ENCODE measurements at places on chromosomes 5 and 9.

- no peak for DNase-seq
These were observed 145.7 kb upstream of the COL5A1 start for GRCh38 chr9:134495881-134496412.

DNA sequence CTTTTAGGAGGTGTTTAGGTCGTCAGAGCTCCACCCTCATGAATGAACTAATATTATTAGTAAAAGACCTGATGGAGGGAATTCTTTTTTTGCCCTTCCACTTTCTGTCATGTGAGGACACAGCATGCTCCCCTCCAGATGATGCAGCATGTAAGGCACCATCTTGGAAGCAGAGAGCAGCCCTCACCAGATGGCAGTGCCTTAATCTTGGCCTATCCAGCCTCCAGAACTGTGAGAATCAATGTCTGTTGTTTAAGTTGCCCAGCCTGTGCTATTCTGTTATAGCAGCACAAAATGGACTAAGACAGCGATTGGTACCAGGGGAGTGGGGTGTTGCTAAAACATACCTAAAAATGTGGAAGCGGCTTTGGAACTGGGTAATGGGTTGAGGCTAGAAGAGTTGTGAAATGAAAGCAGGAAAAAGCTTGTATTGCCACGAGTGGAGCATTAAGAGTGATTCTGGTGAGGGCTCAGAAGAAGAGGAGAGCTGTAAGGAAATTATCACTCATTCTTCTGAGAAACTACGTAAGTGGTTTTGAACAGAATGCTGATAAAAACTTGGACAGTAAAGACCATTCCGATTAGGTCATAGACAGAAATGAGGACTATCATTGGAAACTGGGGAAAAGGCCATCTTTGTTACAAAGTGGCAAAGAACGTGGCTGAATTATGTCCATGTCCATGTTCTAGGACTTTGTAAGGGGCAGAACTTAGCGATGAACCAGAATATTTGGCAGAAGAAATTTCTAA is 28.6 kb downstream of the PTPDC1 start:
- DNase-seq = no peak

DNA sequence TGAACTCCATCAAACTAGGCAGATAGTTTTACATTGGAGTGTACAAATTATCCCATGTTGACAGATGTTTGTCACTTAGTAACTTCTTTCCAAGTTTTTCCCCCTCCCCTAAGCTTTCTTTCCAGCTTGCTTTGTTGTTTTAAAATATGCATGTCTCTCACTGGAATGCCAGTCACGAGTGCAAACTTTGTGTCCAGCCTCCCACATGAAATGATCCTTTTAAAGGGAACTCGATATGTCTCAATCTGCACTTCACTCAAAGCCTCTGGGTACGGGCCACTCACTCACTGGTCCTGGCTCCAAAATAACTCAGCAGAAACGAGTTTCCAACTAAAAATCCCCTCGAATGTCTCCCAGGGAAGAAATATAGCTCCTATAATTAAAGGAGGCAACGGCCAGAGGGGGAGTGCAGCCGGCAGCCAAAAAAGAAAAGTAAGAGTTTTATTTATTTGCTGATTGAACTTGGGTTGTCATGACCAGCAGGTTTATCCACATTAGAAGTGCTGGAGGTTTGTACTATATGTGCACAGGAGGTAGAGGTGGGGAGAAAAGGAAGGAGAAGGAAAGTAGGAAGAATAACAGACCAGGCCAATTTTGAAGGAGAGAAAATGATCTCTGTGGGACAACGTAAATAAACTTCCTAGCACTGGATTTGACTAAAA is 17.5 kb downstream of the NR2F1 start:
- DNase-seq = no peak

GRCh38 chr5:39301406-39301805 is 62.9 kb downstream of the C9 start:
- no peak for DNase-seq

- DNase-seq = no peak
These were observed 107.5 kb downstream of the ATP10B start for GRCh38 chr5:160744268-160745101.

DNA sequence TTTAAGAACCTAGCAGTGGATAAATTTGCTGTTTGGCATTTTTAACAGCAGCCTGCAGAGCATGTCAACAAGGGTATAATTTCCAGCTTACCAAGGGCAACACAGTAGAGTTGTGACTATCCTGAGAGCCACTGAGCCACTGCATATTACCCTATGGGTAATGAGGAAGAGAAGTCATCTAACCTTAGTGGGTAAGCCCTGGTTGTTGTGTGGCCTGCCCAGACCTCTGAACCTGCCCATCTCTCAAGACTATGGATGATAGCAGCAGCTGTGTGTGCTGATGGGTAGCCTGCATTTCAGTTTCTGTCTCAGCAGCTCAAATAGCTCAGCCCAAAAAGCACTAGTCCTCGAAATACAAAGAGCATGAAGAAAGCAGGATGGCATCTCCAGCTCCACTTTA is 56.1 kb upstream of the PIP5K1B start:
- DNase-seq = no peak

- DNase-seq = no peak
These were observed 86.5 kb upstream of the NR5A1 start for GRCh38 chr9:124593651-124594058.

DNA sequence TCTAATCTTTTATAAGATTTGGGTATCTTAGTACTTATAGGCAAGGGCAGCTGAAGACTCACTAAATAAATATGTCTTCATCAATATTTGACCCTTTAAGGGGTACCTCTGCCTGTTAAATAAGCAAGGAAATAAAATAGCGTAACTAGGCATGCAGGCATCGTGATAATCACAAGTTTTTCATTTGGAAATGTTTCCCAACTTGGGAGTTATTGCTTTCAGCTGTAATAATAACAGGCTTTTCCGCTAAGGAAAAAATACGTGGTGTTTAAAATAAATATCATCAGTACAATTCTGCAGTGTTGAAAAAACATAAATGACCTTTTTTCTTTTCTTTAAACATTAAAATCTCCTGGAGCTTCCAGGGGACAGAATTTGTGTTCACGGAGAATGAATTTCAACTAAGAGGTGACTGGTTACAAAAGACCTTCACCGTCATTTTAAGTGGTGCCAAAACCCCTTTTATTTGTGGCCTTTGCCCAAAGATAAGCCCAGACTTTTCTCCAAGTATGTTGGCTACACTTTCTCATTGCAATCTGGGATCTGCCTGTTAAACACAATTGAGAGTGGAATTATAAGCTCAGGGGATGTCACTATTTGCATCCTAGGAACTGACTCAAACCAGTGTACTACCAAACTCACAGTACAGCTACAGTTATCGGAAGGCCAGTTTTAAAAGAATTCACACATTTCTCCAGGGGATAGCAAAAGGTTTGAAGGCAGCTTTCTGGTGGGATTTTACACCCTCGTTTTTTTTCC is 218.6 kb downstream of the FBXL7 start:
- no peak for DNase-seq

GRCh38 chr5:9340085-9340484 is 205.8 kb downstream of the SEMA5A start:
- no peak for DNase-seq

- no peak for DNase-seq
These were observed 93.3 kb upstream of the RAI14 start for GRCh38 chr5:34562791-34563190.

DNA sequence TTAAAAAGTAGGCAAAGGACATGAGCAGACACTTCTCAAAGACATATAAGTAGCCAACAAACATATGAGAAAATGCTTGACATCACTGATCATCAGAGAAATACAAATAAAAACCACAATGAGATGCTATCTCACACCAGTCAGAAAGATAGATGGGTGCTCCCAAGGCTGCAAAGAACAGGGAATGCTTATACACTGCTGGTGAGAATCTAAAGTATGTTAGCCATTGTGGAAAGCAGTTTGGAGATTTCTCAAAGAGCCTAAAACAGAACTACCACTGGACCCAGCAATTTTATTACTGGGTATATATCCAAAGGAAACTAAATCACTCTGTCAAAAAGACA is 154.2 kb downstream of the NDUFS4 start:
- no peak for DNase-seq

DNA sequence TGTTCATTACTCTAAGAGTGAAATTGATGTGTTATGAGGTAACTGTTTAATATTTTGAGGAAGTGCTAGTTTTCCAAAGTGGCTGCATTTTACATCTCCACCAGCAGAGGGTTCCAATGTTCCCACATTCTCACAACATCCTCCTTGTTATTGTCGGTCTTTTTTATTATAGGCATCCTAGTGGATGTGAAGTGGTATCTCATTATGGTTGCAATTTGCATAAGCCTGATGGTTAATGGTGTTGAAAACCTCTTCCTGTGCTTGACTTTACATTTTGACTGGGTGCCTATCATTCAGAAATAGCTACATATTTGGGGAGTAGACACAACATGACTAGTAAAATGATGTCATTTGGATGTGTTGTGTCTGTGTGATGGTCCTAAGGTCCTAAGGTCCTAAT is 143.6 kb downstream of the MRPS30 start:
- DNase-seq = peak; percentile 36

DNA sequence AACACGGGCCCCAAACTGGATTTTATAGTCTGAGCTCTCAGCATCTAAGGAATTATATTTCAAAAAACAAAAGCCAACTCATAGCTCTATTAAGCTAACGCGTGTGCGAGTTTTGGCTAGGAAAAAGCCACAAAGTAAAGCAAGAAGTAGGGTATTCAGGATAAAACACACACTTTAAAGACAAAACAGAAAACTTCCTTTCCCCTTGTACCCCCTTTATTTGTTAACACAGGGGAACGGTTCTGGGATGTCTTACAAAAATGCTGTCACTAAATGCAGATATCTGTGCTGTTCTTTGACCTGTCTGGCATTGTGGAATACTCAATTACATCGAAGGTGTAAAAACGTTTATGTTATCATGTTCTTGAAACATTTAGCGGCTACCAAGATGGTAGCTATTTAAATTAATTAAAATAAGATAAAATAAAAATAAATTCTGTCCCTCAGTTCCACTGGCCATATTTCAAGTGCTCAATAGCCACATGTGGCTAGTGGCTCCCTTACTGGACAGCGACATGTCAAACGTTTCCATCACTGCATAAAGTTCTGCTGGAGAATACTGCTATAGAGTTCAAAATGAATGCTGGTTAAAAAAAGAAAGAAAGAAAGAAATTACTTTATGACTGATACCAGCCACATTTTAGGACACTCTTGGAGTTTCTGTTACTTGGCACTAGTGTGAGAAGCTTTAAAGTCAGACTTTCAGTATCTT is 7.2 kb upstream of the MEF2C start:
- DNase-seq = no peak

GRCh38 chr9:123941524-123942070 is 11.7 kb upstream of the DENND1A start:
- no peak for DNase-seq

DNA sequence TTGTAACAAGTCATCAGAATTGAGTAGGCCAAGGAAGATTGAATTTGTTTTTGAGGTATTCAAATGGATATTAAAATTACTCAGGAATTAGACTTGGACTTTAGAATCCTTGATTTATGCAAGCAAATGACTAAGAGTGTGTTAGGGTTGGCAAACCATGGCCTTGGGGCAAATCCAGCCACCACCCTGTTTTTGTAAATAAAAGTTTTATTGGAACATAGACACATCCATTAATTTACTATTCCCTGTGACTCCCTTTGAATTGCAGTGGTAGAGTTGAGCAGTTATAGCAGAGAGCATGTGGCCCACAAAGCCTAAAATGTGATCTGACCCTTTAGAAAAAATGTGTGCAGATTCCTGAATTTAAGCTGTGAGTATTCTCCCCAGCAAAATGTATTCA is 115.6 kb downstream of the WDR70 start:
- DNase-seq = no peak

DNA sequence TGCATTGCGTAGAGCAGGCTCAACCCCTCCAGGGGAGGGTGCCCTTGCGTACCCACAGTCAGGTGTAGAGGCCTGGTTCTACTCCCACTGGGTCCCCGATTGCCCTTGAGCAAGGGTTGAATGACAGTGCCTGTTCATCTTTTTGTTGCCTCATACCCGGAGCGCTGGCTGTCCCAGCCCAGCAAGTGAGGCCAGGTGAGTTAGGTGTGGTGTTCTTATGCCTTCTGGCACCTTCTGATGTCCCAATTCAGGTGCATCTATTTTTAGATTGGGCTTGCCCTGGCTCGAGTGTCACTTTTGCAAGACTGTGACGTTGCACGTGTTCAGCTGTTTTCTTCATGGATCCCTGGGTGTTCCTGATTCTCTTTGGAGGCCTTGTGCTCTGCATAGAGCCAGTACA is 257.8 kb downstream of the GOLPH3 start:
- DNase-seq = no peak

- no peak for DNase-seq
These were observed 117.4 kb downstream of the WNK2 start for GRCh38 chr9:93301291-93301811.

DNA sequence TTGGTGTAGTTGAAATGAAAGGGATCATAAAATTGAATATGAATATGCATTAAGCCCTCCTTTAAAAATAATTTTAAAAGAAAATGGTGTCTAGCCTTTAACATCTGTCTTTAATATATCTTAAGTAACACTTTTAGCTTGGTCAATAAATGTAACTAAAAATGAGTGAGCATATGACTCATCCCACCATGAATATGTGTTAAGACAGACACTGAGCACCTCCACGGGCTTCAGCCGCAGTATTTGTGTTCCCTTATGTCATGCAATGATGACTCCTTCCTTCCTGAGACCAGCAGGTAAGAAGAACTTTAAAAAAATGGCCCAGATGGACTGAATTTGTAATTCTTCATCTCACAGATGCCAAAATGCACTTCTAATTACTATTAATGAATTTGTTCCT is 563.2 kb downstream of the NR2F1-AS1 start:
- DNase-seq = peak; percentile 38

- peak; percentile 38 for DNase-seq
These were observed 3.1 kb upstream of the VAV2 start for GRCh38 chr9:133995012-133995896.

GRCh38 chr5:121967187-121967586 is 5.4 kb downstream of the SRFBP1 start:
- DNase-seq = peak; percentile 22

DNA sequence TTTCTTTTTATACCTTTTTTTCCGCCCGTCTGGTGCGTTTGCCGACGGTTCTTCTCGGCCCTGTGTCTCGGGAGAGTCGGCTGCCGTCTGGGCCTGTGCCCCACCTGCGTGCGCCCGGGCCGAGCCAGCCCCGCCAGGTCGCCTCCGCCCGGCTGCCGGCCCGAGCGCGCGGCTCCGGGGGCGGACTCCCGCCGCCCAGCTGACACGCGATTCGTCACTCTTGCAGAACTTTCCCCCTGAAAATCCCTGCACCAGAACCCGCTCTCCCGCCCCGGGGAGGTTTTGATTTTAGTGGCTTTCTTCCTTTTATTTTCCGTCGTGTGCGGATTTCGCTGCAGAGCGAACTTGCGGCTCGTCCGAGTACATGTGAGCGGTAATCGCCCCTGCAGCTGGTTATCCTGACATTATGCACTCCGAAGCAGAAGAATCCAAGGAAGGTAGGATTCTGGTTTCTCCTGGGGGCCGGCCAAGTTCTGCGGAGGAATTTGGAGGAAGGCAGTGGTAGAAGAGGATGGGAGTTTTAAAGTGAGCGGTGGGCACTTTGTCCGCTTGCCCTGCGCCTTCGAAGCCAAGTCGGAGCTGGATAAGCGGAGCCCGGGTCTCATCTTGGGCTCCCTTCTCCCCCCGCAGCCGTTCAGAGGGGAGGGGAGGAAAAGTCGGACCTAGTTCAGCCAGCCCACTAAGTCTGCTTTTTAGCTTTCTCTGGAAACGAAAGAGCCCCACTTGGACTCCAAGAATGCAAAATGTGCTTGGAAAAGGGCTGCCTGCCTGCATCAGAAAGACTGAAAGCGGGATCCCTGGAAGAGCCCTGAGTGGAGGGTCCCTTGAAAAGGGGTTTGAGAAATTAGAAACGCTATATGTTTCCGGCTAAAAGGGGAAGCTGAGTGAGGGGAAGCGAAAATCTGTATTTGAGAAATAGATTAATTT is at the start of gene TNFAIP8:
Gene TNFAIP8 (plus strand): TSS at position 335 of the 927 bp plus-strand sequence. CDS start 72 bp downstream, at position 407.
- DNase-seq = peak; percentile 75

GRCh38 chr5:23014266-23014665 is 161.1 kb upstream of the CDH12 start:
- DNase-seq = no peak
